ENCODE measurements at places on chromosomes 12 and 14. TPM values are rescaled to one million over a fixed set of nuclear protein-coding genes. Genes with fewer than 3 reads are reported as not detected.

The NTN4 gene
- total RNA-seq, result 76.8 TPM

The KRT85 gene
- not detected for total RNA-seq

The SRRM4 gene
- total RNA-seq, result 0.19 TPM

The BDKRB2 gene
- total RNA-seq, result 0.49 TPM

The TMEM132D gene
- not detected for total RNA-seq

The CDKN3 gene
- 4.3 TPM for total RNA-seq

Measured in left ventricle myocardium inferior (tissue), 1 donor.